ENCODE measurements at places on chromosomes 1 and 21. TPM values are rescaled to one million over a fixed set of nuclear protein-coding genes. Genes with fewer than 3 reads are reported as not detected.

Gene FMOD
- polyA plus RNA-seq, result 75.8 TPM

Gene CELA3B
- not detected for polyA plus RNA-seq

GRCh38 chr1:30028939-30029338 lies 694.4 kb downstream of the MATN1 start:
- no peak for DNase-seq

- no peak for DNase-seq
Measured at GRCh38 chr1:91885213-91885715, 687 bp downstream of the TGFBR3 start.

DNA sequence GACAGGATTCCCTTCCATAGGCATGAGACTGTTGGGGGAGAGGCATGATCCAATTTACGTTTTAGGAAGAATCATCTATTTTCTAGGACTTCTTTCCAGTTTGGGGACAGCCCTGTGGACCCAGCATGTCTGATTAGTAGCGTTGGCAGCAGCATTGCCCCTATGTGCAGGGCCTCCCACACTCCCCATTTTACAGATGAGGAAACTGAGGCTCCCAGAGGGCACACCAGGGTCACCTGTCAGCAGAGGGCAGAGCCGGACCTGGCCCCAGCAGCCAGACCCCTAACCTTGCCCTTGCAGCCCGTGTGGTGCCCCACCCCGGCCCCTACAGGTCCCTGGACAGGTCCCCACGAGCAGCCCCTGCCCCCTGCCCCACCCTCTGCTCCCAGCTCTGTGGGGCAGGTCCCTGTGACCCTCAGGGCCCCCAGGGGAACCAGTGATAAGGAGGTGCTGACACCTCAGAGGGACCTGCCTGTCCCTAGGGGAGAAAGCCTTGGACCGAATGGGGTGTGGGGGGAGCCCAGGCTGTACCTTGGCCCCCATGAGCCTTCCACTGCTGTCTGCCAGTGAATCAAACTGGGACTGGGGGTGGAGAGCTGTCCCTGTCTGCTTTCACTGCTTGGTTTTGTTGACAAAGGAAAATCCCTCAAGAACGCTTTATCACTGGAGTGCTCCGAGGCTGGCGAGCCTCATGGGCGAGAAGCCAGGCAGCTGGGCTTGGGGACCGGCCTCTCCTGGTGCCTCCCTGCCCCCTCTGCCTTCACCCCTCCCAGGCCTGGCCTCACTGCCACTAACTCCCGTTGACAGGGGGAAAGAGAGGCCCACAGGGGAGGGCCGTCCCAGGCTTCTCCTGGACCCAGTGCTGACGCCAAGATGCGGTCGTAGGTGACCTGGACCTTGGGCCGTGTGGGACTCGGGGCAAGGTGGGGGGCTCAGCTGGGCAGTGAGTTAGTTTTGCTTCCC lies 39.4 kb upstream of the CCDC27 start:
- DNase-seq, result no peak

Data from forelimb muscle (tissue), 1 donor.